MV-4-11 (cell line): ENCODE measurements at places on chromosomes 5 and 9.

DNA sequence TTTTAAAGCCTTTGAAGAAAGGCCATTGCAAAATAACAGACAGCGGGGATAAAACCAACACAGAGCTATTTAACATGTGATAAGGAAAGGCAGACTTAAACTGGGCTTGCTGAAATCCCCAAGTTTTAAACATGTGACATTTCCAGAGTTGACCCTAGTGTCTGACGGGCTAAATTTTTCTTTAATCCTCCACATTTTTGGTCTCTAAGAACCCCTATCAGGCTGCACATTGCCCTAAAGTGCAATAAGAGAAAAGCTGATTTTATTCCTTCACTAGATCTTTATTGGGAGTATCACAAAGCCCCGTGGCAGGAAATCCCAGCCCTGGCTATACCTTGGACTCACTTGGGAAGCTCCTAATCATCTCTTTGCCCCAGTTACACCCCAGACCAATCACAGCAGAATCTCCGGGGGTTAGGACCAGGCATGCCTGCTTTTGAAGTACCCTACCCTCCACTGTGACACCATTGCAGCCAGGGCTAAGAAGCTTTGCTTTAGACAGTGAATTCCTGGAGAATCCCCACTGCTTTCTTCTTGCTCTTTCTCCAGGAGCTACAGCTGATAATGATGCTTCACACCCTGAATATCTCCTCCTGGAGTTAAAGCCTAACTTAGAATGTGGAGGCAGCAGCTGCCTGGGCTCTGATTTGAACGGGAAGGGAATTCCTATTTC, 20.1 kb upstream of the COL15A1 start:
- DNase-seq = no peak

- no peak for DNase-seq
Observed at GRCh38 chr5:60679816-60680215, 20.1 kb downstream of the DEPDC1B start.

- DNase-seq = no peak
Observed at GRCh38 chr5:73120222-73121118, at the start of gene TMEM171. TSS of gene TMEM171 (plus strand) at chr5:73120575. CDS start at chr5:73123374, 2,799 bp downstream.

DNA sequence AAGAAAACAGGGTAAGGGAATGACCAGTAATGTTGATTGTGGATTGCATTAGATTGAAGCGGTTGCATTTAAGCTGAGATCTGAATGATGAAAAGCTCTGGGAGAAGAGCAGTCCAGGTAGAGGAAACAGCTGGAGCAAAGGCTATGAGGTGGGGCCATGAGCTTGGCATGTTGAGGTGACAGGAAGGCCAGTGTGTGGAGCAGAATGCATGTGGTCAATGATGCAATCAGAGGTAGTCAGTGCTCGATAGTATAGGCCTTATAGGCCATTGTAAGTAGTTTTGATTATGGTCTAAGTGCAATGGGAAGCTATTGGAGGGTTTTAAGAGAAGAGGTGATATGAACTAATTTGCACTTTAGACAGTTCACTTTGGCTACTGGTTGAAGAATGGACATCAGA, 270.4 kb downstream of the ARHGAP26 start:
- no peak for DNase-seq

GRCh38 chr5:95725071-95725820, 5.9 kb upstream of the RHOBTB3 start:
- DNase-seq = no peak

- no peak for DNase-seq
Observed at GRCh38 chr5:125536582-125536981, 790.1 kb upstream of the ZNF608 start.

DNA sequence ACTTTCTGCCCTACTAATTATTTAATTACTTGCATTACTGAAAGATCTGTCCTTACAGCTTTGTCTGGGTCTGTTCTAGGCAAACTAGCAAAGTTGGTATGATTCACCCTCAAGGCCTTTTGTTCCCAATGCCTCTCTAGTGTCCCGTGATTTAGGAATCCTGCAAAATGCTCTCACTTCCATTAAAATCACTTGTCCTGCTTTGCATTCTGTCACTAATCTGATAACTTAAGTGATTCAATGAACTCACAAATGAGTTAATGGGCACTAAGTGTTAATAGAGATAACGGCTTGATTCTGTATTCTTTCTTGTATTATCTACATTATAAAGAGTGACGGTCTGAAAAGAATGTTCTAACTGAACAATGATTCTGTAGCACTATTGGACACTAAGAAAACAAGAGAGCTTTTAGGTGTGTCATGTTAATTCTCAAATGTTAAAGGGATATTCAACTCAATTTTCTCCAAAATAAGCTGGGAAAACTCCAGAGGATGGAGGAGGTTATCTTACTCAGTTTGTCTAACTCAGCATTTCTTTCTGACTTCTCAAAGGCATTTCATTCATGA, 697.3 kb downstream of the CETN3 start:
- no peak for DNase-seq

- DNase-seq = no peak
Observed at GRCh38 chr5:151270599-151270998, 17.6 kb downstream of the GM2A start.

- DNase-seq = no peak
Observed at GRCh38 chr5:68266457-68266856, 50.9 kb downstream of the PIK3R1 start.

GRCh38 chr5:157476702-157477408, 16.8 kb downstream of the NIPAL4 start:
- peak; percentile 43 for DNase-seq
